Activated CD4-positive, CD25-positive, alpha-beta regulatory T cell (primary cell): ENCODE measurements at places on chromosomes 1 and 21.

- no peak for DNase-seq
These were observed 193.1 kb upstream of the EDN2 start for GRCh38 chr1:41677620-41678019.

GRCh38 chr21:25952306-25952705 lies 217.5 kb downstream of the GABPA start:
- no peak for DNase-seq

DNA sequence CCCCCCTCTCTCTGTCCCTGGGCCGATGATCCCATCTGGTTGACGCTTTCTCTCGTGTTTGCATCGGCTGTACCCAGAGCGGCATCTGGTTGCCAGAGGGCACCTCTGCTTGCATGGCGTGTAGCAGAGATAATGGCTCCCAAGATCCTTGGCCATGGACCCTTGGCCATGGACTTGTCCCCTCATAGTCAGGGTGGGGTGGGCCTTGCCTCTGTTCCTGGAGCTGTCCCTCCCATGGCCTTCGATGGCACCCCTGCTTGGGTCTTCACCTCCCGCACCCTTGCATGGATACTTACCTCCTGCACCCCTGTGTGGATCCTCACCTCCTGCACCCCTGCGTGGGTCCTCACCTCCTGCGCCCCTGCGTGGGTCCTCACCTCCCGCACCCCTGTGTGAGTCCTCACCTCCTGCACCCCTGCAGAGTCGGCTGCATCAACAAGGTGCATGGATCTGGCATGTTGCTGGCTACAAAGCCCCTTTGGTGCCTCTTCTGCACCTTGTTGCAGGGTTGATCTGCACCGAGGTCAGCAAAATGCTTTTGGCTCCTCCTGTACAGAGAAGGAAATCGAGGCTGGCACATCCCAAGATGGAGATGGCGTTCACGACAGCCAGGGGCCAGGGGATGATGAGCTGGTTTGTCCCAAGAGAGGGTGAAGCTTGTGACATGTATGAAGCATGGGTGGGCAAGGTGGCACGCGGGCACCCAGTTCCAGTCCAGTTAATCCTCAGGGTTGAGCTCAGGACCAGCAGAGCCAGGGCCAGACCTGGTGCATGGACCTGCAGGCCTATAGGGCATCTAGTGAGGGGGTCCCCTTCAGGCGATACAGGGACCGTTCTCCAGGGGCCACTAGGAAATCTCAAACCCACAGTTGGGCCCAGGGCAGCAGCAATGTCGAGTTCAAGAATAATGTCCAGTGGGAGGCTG lies 46.1 kb upstream of the C1orf174 start:
- no peak for DNase-seq

- DNase-seq: no peak
These were observed 86.5 kb upstream of the IFFO2 start for GRCh38 chr1:19042675-19043578.

- DNase-seq: no peak
These were observed 355.0 kb upstream of the DUSP10 start for GRCh38 chr1:222096883-222097282.

- no peak for DNase-seq
These were observed 7.7 kb downstream of the P3H1 start for GRCh38 chr1:42759114-42759513.

GRCh38 chr1:200885623-200886402 lies 8.9 kb upstream of the INAVA start:
- no peak for DNase-seq

DNA sequence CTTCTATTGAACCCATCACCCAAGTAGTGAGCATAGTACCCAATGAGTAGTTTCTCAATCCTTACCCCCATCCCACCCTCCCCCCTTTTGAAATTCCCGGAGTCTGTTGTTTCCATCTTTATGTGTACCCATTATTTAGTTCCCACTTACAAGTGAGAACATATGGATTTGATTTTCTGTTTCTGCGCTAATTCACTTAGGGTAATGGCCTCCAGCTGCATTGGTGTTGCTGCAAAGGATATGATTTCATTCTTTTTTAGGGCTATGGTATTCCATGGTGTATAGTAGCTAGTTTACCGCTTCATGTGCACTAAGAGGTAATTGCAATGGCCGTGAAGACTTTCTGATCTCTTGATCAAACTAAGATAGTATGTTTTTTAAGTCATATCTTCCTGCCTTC lies 107.5 kb upstream of the SERTAD4 start:
- no peak for DNase-seq

- no peak for DNase-seq
These were observed 32.0 kb downstream of the PLXNA2 start for GRCh38 chr1:208211921-208212843.
